WTC11 (cell line): ENCODE measurements at places on chromosomes 6 and 20.

DNA sequence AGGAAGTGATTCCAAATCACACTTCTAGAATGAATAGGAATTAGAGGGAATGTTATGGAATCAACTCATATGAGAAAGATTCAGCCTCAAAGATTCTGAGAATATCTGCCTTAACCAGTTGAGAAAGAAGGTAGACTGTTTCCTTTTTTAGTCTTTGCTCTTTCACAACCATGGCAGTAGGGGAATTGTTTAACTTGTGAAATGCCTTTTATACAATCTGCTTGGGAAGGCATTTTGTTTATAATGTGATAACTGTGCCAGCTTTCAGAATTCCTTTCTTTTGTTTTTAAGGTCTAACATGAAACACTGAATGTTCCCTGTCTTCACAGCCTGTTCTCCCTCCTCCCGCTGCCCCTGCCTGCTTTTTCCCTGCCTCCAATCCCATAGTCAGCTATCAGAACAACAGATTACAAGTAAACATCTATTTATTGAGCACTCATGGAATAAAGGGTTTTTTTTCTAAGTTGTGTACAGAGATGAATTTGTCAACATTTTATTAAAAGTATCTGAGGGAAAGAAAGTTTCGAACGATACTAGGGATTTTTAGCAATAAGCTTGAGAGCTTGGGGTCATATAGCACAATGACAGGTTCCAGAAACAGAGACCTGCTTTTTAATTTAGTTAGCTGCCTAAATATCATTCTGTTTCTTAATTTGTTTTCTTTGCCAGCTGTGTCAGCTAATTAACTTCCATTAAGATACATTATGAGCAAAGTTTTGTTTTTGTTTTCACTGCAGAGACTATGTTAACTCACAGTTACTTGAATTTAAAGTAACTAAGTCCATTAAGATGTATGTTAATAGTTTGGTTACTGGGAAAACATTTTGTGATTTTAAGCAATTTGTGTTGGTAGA lies 28.3 kb upstream of the FBXO30 start:
- DNase-seq, result no peak

- DNase-seq, result no peak
Observed at GRCh38 chr6:130313206-130313605, 52.6 kb upstream of the TMEM200A start.

GRCh38 chr6:149454346-149454848 lies 30.4 kb downstream of the ZC3H12D start:
- DNase-seq, result no peak

DNA sequence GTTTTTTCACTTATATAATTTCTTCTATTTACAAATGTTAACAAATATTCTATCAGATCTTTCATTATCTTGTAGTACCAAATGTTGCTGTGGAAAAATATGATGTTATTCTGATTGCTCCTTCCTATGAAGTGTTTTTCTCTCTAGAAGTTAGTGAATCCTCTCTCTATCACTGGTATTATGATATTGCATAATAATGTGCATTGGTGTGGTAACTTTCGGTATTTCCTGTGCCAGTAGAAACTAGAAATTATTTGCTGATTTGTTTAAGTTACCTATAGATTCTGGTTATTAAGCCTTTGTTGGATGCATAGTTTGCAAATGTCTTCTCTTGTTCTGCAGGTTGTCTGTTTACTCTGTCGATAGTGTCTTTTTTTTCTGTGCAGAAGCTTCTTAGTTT lies 342.5 kb downstream of the CENPW start:
- DNase-seq, result no peak

DNA sequence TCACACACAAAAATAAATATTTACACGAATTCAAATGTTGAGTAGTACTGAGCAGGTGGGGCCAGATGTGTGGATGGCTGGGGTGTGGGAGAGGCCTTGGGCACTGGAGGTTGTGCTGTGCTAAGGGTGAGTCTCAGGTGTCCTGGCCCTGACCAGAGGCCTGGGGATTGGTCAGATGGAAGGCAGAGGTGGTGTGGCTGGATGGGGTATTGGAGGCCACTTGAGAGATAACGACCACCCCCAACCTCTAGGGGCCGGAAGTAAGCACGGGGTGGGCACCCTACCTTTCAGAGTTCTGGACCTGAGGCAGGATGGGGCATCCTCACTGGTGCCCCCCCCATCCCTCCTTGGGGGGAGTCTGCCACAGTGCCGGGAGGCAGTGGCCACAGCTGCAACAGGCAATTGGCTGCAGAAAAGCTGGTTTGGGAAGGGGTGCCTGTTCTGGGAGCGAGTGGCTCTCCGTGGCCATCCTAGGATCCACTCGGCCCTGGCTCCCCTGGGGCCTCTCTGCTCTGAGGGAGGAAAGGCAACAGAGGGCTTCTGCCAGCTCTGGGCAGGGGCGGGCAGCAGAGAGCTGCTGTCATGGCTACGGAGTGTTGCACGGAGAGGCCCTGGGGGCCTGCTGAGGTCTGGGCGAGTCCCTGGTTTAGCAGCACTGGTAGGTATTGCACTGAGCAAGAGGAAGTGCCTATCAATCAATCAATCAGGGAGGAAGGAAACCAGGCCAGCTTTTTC lies 87.6 kb downstream of the ASXL1 start:
- peak; percentile 13 for DNase-seq

DNA sequence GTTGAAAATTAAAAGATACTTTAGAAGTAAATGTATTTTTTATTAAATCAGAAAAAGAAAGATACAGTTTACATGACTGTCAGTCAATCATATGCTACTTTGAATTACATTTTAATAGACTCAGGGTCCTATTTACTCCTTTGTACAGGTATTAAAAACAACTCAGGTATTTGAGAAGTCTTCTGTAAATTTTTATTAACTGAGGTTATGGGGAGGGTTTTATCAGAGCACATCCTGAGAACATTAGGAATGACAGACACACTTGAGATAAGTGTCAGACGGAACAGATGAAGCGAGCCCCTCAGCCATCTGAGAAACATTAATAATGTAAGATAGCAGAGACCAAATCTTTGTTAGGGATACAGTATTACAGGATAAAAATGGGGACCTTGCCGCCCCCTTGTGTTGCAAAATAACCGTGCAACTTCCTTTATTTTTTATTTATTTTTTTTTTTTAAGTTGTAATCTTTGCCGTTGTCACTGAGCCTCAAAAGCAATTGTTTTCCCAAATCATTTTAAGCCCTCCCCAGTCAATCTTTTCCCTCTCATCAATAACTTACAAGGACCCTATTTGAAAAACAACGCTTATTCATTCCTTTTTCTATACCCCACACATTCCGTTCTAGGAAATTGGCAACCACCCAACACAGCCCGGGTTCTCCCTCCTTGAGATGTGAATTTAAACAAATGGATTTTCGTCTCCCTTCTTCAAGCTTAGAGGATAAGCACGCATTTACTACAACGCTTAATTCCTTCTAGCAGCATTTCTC lies 126.7 kb downstream of the BCAS1 start:
- no peak for DNase-seq
